Activated CD4-positive, alpha-beta T cell treated with anti-CD3 and anti-CD28 coated beads for 36 hours (primary cell): ENCODE measurements at places on chromosomes 1 and 21.

- peak overlapping the region; percentile 98 for H3K27ac ChIP-seq
- H3K27me3 ChIP-seq = no peaks in the 10 kb centered on the region
- peak overlapping the region; percentile 30 for H3K4me3 ChIP-seq
- H3K36me3 ChIP-seq = peaks cover 3% of the 10 kb centered on the region
Measured at GRCh38 chr1:39183503-39184353, 20.8 kb upstream of the MACF1 start.

- H3K4me3 ChIP-seq = no peak overlapping the region
- DNase-seq = no peak
- H3K36me3 ChIP-seq = no peaks in the 10 kb centered on the region
- no peaks in the 10 kb centered on the region for H3K27me3 ChIP-seq
- H3K4me1 ChIP-seq = peaks cover 10% of the 10 kb centered on the region
Measured at GRCh38 chr1:202282596-202283283, 59.0 kb downstream of the UBE2T start.

- no peak for DNase-seq
- no peaks in the 10 kb centered on the region for H3K27me3 ChIP-seq
- H3K36me3 ChIP-seq = peaks cover 6% of the 10 kb centered on the region
- H3K4me3 ChIP-seq = no peak overlapping the region
Measured at GRCh38 chr1:212438831-212439237, 6.1 kb downstream of the NENF start.

DNA sequence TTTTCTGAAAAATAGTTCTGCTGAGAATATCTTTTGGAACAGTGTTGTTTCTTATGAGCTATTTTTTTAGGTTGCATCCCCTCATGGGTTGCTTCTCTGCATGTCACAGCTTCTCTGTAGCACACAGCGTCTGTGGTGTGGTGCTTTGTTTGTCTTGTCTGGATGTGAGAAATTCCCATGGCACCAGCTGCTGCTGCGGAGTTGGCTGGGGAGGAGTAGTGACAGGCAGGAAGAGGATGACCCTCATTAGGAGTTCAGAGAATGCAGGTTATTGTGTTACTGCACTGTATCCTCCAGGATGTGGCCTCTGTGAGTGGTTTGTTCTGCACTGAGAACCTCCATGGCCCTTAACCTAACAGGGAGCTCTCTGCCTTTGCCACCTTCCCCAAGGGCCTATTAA is 64.8 kb downstream of the TSEN15 start:
- DNase-seq = no peak
- H3K4me3 ChIP-seq = no peak overlapping the region
- no peaks in the 10 kb centered on the region for H3K4me1 ChIP-seq
- H3K27ac ChIP-seq = no peak overlapping the region
- no peaks in the 10 kb centered on the region for H3K36me3 ChIP-seq

DNA sequence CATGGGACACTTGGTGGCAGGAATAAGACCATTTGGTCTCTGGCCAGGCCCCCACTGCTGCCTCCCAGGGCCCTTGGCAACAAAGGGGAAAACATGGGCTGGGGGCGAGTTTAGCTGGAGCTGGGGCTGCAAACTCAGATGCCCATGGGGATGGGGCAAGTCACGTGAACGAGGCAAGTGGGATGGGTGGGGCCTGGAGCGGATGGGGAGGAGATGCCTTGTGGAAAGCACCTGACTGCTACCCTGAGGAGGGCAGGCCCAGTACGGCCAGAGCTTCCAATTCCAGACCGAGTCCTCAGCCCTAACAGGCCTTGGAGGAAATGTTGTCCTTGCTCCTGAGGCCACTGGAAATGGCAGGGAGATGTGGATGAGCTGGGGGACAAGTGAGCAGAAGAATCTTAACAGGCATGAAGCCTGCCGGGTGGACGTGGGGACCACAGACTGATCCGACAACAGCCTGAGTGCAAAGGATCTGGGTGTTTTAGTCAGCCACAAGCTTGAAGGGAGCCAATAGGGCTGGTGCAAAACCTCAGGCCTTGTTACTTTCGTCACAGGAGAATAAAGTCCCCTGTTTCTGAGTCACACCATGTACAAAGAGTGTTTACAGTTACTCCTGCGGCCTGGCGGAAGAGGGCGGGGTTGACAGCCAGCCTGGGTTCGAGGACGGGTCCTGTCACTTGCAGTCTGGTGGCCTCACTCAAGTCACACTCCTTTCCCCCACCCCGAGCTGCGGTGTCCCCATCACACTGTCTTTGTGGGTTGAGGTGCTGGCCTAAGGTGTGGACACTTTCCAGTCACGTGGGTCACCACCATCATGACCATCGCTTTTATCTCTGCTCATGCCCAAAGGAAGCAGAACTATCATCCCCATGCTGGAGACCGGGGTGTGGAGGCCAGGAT is 19.1 kb downstream of the RUNX3 start:
- peak overlapping the region; percentile 10 for H3K4me3 ChIP-seq
- DNase-seq = peak; percentile 78

DNA sequence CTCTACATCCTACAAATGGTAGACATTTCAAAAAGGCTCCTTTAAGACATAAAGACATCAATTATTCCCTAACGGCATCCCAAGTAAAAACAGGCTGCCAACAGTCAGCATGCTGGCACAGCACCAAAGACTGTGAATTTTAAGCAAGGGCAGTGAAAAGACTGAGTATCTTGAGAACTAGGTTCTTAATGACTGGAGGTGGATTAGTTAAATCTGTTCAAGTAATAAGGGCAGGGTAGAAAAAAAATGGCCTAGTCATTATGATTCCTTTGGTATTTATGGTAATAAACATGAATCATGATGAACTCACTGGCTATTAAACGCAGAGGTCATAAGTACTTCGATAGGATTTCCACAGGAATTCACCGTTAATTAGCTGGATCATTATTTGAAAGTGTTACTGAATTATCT is 75.2 kb downstream of the KIFAP3 start:
- no peak for DNase-seq
- H3K36me3 ChIP-seq = no peaks in the 10 kb centered on the region
- no peak overlapping the region for H3K4me3 ChIP-seq
- H3K27me3 ChIP-seq = no peaks in the 10 kb centered on the region
- no peaks in the 10 kb centered on the region for H3K4me1 ChIP-seq
- no peak overlapping the region for H3K27ac ChIP-seq

- no peaks in the 10 kb centered on the region for H3K4me1 ChIP-seq
- no peak overlapping the region for H3K27ac ChIP-seq
- H3K27me3 ChIP-seq = no peaks in the 10 kb centered on the region
- H3K36me3 ChIP-seq = no peaks in the 10 kb centered on the region
Measured at GRCh38 chr1:151362308-151363155, 10.0 kb downstream of the SELENBP1 start.

DNA sequence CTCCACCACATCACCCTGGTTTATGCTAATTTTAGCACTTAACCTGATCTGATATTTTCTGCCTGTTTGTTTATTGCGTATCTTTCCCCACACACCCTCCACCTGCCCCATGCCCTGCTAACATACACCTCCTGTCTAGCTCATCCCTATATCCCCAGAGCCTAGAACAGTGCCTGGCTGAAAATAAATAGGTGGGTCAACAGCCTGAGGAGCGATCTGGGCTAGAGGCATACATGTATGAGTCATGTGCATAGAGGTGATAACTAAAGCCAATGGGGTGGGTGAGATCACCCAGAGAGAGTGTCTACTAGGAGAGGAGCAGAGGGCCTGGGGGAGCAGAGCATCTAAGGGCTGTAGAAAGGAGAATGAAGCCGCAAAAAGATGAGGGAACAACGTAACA is 2.7 kb downstream of the HTR1D start:
- no peak overlapping the region for H3K27ac ChIP-seq
- H3K27me3 ChIP-seq = peaks cover 50% of the 10 kb centered on the region
- DNase-seq = no peak
- no peaks in the 10 kb centered on the region for H3K36me3 ChIP-seq
- no peak overlapping the region for H3K4me3 ChIP-seq
- H3K4me1 ChIP-seq = peaks cover 2% of the 10 kb centered on the region

DNA sequence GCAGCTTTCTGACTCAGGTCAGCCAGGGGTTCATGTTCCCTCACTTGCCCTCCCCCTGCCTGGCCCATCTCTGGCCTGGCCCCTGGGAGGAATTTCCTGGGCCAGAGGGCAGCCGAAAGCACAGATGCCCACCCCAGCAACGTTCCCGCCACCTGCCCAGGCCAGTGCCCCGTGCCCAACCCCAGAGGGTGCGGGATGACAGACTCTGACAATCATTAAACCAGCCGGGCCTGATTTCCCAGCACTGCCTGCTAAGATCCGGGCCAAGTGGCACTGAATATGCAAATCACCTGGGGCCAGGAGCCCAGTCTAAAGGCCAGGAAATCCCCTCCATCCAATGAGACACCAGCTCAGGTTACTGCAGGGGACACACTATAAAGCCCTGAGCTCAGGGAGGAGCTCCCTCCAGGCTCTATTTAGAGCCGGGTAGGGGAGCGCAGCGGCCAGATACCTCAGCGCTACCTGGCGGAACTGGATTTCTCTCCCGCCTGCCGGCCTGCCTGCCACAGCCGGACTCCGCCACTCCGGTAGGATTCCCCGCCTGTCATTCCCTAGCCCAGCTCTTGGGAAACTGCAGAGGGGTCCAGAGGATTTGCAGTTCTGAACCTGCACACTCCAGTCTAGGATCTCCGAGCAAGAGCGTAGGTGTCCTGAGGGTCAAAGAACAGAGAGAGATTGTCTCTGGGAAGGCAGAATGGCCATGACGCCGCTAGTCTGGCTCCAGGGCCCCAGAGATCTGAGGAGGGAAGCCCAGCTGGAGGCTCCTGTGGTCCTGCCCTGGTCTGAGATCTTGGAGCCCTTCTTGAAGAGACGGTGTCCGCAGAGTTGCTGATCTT is at the start of gene ELF3:
ELF3 (plus strand) TSS at position 408 of the 836 bp plus-strand sequence. CDS start 550 bp downstream, outside the sequence.
- no peak within 1 kb of the TSS for H3K4me3 ChIP-seq
- H3K36me3 ChIP-seq = peaks cover 4% of the 10 kb centered on the region
- no peak within 1 kb of the TSS for H3K27ac ChIP-seq
- H3K4me1 ChIP-seq = no peaks in the 10 kb centered on the region
- DNase-seq = no peak

- H3K36me3 ChIP-seq = no peaks in the 10 kb centered on the region
- H3K27ac ChIP-seq = no peak overlapping the region
- DNase-seq = no peak
Measured at GRCh38 chr1:77031106-77031662, 163.9 kb downstream of the ST6GALNAC5 start.

DNA sequence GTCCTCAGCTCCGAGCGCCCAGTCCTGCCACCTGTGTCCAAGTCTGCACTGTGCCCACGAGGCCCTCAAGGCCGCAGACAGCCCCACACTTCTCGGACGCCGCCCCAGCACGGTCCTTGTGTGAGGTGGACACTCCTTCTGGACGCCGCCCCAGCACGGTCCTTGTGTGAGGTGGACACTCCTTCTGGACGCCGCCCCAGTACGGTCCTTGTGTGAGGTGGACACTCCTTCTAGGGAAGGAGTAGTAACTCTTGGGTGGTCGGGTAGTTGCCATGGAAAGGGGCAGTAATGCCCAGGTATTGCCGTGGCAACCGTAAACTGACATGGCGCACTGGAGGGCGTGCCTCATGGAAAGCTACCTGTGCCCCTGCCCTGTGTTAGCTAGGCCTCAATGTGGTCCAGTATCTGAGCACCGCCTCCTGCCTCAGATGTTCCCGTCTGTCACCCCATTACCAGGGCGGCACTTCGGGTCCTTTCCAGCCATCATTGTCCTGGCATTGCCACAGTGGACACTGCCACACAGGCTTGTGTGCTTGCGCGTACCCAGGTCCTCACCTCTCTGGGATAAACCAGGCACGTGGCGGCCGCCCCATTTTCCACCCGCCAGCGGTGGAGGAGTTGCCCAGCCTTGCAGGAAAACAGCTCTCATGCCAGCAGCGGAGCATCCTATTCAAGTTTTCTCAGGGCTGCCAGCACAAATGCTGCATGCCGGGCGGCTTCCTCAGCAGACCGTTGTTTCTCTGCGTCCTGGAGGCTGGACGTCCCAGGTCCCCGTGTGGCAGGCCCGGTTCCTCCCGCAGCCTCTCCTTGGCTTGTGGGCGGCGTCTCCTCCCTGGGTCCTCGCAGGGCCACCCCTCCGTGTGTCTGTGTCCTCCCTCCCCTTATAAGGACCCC is 40.8 kb upstream of the POFUT2 start:
- H3K4me3 ChIP-seq = no peak overlapping the region
- no peaks in the 10 kb centered on the region for H3K27me3 ChIP-seq
- no peak overlapping the region for H3K27ac ChIP-seq
- no peak for DNase-seq
- H3K36me3 ChIP-seq = no peaks in the 10 kb centered on the region
- H3K4me1 ChIP-seq = peaks cover under 1% of the 10 kb centered on the region

DNA sequence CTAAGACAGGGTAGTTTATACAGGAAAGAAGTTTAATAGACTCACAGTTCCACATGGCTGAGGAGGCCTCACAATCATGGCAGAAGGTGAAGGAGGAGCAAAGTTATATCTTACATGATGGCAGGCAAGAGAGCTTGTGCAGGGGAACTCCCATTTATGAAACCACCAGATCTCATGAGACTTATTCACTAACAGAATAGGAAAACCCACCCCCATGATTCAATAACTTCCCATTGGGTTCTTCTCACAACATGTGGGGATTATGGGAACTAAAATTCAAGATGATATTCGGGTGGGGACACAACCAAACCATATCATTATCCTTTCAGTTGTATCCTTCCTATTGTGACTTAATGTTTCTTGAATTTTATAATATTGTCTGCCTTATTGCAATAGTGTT is 13.4 kb upstream of the DDAH1 start:
- no peak for DNase-seq
- H3K27me3 ChIP-seq = peaks cover 14% of the 10 kb centered on the region
- no peak overlapping the region for H3K4me3 ChIP-seq
- no peak overlapping the region for H3K27ac ChIP-seq
- H3K4me1 ChIP-seq = no peaks in the 10 kb centered on the region

DNA sequence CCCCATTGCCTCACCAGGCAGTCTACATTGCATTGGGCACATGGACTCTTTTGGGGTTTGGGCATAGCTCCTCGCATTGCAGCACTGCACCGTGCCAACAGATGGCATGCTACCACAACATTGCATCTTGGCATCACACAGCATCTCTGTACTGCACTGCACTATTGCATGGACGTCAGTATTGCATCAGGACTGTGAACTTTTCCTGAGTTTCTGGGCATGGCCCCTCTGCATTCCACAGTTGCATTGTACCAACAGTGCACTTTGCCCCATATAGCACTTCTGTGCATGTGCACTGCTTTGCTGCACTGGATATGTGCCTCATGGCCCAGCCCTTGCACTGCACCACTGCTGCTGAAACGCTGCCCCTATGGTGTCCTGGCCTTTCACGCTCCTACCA is 9.6 kb downstream of the PTPRU start:
- no peaks in the 10 kb centered on the region for H3K4me1 ChIP-seq
- H3K27me3 ChIP-seq = peaks cover 8% of the 10 kb centered on the region
- no peak overlapping the region for H3K27ac ChIP-seq
- H3K36me3 ChIP-seq = no peaks in the 10 kb centered on the region
- no peak overlapping the region for H3K4me3 ChIP-seq
- DNase-seq = peak; percentile 39
